ENCODE measurements at places on chromosomes 6 and 20. TPM values are rescaled to one million over a fixed set of nuclear protein-coding genes. Genes with fewer than 3 reads are reported as not detected.

NRN1 gene
- not detected for total RNA-seq

- H3K36me3 ChIP-seq, result no peaks in the 10 kb centered on the region
- H3K4me3 ChIP-seq, result no peak overlapping the region
- no peak overlapping the region for H3K27ac ChIP-seq
- H3K4me1 ChIP-seq, result no peaks in the 10 kb centered on the region
Measured at GRCh38 chr6:52649536-52650160, 21.3 kb upstream of the TMEM14A start.

GRCh38 chr6:142732790-142733189, 212.2 kb downstream of the HIVEP2 start:
- no peaks in the 10 kb centered on the region for H3K4me1 ChIP-seq
- no peak overlapping the region for H3K4me3 ChIP-seq
- no peak overlapping the region for H3K27ac ChIP-seq
- H3K27me3 ChIP-seq, result no peaks in the 10 kb centered on the region

- peaks cover 7% of the 10 kb centered on the region for H3K4me1 ChIP-seq
- H3K4me3 ChIP-seq, result no peak overlapping the region
- no peaks in the 10 kb centered on the region for H3K27me3 ChIP-seq
- DNase-seq, result peak; percentile 48
- H3K27ac ChIP-seq, result peak overlapping the region; percentile 40
- H3K36me3 ChIP-seq, result no peaks in the 10 kb centered on the region
Measured at GRCh38 chr6:153424719-153425400, 293.8 kb upstream of the RGS17 start.

- no peak overlapping the region for H3K27ac ChIP-seq
- H3K4me3 ChIP-seq, result no peak overlapping the region
- peak; percentile 40 for DNase-seq
- no peaks in the 10 kb centered on the region for H3K27me3 ChIP-seq
Measured at GRCh38 chr6:34460796-34461507, 4.9 kb upstream of the PACSIN1 start.

GINS1 gene
- 28.1 TPM for total RNA-seq

MEI4 gene
- not detected for total RNA-seq

DNA sequence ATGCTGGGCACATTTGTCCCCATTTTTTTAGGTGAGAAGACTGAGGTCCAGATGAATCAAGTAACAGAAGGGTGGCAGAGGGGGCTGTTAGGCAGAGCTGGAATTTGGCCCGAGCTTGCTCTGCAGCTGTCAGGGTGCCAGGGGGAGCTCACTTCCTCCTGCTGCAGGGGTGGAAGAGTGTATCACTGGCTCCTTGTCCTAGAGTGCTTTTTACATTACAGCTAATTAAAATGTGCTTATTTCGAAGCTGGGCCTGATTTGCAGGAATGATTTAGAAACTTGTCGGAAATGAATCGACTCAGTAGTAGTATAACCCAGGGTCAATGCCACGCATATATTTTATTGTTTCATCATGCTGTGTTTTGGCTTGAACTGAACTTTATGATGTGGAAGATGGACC, 11.1 kb downstream of the TOX2 start:
- H3K4me3 ChIP-seq, result no peak overlapping the region
- no peaks in the 10 kb centered on the region for H3K27me3 ChIP-seq
- H3K27ac ChIP-seq, result no peak overlapping the region
- H3K4me1 ChIP-seq, result peaks cover 41% of the 10 kb centered on the region

DNA sequence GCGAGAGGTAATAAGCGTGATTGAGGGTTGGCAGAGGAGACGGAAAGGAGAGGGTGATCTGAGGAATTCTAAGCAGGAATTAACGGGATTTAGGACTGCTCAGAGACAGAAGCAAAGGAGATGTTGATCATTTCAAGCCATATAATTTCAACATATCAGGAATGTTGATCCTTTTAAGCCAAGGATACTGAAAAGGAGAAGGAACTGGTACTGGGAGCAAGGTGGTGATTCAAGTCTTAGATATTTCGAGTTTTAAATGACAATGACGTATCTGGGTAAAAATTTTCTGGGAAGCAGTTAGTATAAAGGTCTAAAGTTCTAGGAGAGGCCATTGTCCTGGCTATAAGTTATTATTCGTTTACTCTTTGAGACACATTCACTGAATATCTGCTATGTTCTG, 91.3 kb upstream of the OGFRL1 start:
- peaks cover 32% of the 10 kb centered on the region for H3K4me1 ChIP-seq
- no peaks in the 10 kb centered on the region for H3K27me3 ChIP-seq
- peak; percentile 64 for DNase-seq
- H3K4me3 ChIP-seq, result peak overlapping the region; percentile 22
- H3K27ac ChIP-seq, result peak overlapping the region; percentile 57

SAMD10 gene
- 13.4 TPM for total RNA-seq

DNA sequence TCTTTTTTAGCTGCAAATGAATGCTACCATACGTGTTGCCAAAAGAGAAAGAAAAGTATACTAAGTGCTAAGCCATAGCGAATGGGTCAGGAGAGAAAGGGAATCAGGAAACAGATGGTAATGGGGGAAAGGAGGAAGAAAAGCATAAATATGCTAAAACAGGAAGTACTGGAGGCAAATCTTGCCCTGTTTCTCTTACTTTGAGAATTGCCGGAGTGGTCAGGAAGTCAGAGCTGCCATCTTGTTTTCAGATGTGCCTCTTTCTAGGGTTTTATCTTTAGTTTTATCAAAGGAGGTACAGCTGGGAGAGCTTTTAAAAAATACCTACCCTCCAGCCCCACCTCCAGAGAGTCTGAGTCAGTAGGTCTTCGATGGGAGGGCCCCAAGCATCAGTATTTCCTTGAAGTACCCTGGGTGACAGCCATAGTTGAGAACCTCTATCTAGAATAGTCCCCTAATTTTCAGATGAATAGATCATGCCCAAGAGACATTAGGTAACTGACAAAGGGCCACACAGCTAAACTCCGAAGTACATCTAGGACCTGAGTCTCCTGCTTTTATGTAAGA, 193.3 kb downstream of the CLIC5 start:
- no peaks in the 10 kb centered on the region for H3K4me1 ChIP-seq
- peaks cover 16% of the 10 kb centered on the region for H3K27me3 ChIP-seq
- H3K4me3 ChIP-seq, result no peak overlapping the region
- DNase-seq, result no peak
- H3K36me3 ChIP-seq, result no peaks in the 10 kb centered on the region

DNA sequence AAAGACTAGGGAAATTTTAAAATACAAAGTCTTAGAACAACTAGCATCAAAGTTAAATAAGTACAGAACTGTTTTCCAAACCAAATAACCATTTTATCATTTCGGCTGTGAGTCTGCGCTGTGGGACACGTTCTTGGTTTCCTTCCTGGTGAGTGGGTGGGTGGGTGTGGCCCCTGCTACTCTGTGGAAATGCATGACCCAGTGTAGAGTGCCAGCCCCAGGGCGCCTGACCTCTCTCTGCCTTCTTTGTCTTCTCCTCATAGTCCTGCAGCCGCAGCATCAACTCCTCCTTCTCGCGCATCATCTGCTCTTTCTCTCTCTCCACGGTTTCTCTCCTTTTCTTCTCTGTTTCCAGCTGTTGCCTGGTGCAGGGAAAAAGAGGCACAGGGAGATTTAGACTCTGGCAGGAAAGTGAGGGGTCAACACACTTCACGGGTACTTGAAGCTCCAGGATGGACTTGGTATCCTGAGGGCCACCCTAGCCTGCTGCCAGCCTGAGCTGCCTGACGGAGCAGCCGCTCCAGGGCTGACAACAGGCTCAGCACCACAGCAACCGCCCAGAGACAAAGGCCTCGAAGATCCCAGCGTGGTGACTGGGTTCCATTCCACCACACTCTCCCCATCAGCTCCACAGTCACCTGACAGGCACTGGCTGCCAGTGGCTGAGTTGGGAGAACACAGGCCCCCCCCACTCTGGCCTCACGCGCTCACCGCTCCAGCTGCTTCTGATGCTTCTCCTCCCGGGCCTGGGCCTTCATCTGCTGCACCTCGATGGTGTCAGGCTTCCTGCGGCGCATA, 48.4 kb downstream of the EZR start:
- DNase-seq, result no peak
- no peaks in the 10 kb centered on the region for H3K4me1 ChIP-seq
- H3K27ac ChIP-seq, result no peak overlapping the region

DNA sequence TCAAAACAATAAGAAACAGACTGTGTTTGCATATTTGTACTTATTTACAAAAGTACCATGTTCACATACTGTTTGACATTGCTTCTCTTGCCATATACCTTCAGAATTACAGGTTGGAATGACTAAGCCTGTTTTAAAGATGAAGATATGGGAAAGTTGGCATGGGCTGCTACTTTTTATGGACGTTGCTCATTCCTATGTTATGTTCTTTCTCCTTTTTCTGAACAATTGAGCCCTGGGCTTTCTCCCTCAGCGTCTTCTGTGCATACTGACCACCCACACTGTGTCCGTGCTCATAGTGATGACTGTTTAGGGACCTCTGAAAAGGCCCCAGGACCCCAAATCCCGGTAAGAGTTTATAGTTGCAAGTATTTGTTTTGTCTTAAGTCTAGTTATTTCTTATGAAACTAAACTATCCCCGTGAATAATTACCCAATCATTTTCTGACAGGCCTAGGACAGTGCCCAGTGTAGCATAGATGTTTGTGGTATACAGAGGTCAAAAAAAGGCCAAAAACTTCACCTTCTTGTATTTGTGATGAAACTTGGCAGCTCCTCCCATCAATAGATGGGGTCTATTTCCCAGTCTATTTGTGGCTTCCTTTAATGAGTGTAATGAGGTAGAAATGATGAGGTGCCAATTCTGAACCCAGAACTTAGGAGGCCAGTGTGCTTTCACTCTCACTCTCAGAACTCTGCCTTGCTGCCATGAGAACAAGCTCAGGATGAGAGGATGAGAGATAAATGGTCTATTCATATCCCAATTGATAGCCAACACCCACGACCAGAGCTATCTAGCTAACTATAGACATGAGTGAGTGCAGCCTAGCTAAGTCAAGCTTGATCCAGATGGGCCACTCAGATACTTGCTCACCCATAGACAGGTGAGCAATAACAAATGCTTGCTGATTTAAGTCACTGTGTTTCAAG, 40.9 kb downstream of the GSTA4 start:
- DNase-seq, result peak; percentile 91
- H3K4me1 ChIP-seq, result peaks cover 18% of the 10 kb centered on the region
- H3K4me3 ChIP-seq, result peak overlapping the region; percentile 20

GRCh38 chr6:137808191-137808590, 58.9 kb upstream of the TNFAIP3 start:
- H3K4me1 ChIP-seq, result peaks cover 34% of the 10 kb centered on the region
- peak; percentile 91 for DNase-seq
- H3K36me3 ChIP-seq, result no peaks in the 10 kb centered on the region
- no peak overlapping the region for H3K4me3 ChIP-seq
- no peaks in the 10 kb centered on the region for H3K27me3 ChIP-seq
- H3K27ac ChIP-seq, result peak overlapping the region; percentile 73

- no peak overlapping the region for H3K4me3 ChIP-seq
- peaks cover 62% of the 10 kb centered on the region for H3K27me3 ChIP-seq
- no peak for DNase-seq
- no peak overlapping the region for H3K27ac ChIP-seq
- no peaks in the 10 kb centered on the region for H3K36me3 ChIP-seq
Measured at GRCh38 chr6:167530951-167531350, 206.1 kb downstream of the TTLL2 start.

DNA sequence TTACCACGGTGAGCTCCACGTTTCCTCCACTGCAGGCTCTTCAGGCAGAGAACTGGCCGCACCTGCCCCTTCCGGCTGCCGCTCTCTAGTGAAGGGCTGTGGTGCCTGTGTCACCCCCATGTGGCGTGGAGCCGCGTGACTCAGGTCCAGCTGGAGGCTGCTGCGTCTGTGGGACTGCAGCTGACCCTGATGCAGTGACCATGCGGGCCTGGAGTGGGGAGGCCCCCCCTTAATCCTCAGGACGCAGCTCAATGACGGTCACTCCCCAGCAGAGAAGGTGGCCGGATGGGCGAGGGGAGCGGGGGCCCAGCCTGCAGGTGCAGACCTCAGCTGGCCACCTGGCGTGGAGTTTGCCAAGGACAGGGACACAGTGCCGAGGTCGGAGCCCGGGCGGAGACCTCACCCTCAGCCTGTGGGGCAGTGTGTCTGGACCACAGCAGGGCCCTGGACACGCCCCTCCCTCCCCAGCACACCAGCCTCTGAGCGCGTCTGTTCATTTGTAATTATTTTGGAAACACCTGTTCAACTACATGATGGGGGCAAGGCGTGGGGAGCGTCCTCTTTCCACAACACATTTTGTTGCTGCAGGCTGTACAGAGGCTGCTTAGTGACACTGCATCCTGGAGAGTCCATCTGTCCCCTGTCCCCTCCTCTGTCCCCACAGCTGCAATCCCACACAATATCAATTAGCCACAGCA, 10.7 kb downstream of the BHLHE23 start:
- H3K4me1 ChIP-seq, result no peaks in the 10 kb centered on the region
- no peak overlapping the region for H3K27ac ChIP-seq
- H3K4me3 ChIP-seq, result no peak overlapping the region

DNA sequence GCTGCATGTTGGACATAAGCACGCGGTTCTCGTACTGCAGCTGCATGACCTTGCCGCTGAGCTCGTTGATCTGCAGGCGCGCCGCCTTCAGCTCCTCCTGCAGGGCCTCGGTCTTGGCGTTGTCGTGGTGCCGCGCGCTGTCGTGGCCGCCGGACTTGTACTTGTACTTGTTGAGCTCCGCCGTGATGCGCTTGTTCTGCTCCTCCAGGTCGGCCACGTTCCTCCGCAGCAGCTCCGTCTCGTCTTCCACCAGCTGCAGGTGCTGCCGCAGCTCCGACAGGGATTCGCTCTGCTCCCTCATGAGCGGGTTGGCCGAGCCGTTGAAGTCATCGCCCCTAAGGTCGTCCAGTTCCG, 16.6 kb upstream of the KIAA0408 start:
- H3K4me3 ChIP-seq, result no peak overlapping the region
- H3K27me3 ChIP-seq, result no peaks in the 10 kb centered on the region
- H3K4me1 ChIP-seq, result peaks cover 23% of the 10 kb centered on the region
- DNase-seq, result no peak

DNA sequence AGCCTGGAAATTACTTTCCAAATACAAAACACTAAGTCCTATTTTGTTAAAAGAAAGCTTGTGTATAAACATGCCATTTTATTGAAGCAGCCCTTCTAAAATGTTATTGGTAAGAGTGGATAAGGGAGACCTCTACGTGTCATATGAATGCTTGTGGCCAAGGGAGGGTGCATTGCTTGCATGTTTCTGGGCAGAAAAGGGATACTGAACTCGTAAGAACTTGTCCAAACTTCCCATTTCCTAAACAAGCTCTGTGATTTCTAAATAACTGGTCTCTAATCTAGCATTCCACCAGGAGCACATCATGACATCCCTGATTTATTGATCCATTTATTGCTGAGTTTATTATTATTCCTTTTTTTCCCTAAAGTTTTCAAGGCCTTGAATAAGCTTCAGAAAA, 474.1 kb downstream of the CD109 start:
- H3K36me3 ChIP-seq, result no peaks in the 10 kb centered on the region
- no peak overlapping the region for H3K27ac ChIP-seq
- no peak overlapping the region for H3K4me3 ChIP-seq
- no peak for DNase-seq
- H3K27me3 ChIP-seq, result no peaks in the 10 kb centered on the region

DNA sequence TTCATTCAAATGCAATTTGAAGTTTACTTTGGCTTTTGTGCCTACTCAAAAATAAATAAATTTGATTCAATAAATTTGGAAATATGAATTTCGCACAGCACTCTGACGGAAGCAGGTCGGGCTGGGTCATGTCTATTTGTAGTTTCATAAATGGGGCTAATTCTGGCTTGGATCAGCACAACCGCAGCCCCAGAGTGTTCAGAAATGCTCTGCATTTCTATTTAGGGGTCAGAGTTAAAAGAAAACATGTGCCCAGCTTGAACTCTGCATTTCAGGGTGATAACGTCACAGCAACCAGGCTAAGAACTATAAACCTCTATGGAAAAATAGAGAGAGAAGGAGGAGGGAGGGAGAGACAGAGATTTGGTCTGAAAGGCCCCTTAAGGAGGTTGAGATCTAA, 480.9 kb upstream of the NOX3 start:
- DNase-seq, result no peak
- no peak overlapping the region for H3K4me3 ChIP-seq
- H3K27ac ChIP-seq, result no peak overlapping the region
- no peaks in the 10 kb centered on the region for H3K4me1 ChIP-seq
- no peaks in the 10 kb centered on the region for H3K27me3 ChIP-seq

FUT9 gene
- not detected for total RNA-seq
